Stimulated activated CD8-positive, alpha-beta memory T cell treated with anti-CD3 and anti-CD28 coated beads, Interleukin-7, amount 100 ng/mL, for 24 hours (primary cell): ENCODE measurements at places on chromosomes 12 and 14.

DNA sequence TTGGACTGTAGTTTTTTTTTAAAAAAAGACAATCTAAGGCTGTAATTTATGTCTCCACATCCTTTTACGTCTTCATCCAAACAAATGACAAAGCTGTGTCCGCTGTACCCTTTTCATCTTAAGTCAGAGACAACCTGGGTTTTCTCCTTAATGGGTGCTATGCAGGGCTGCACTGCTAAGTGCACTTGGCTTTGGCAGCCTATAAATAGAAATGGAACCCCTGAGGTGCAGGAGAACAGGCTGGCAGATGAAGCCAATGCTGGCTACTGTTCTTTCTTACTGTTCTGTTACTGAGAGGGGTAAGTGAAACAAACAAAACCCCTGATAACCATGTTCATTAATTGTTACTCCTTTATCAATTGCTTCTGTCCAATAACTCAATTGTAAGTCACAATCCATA, 47.1 kb upstream of the KICS2 start:
- no peak for DNase-seq

GRCh38 chr14:49483268-49483667, 102.9 kb downstream of the RPS29 start:
- DNase-seq = no peak

DNA sequence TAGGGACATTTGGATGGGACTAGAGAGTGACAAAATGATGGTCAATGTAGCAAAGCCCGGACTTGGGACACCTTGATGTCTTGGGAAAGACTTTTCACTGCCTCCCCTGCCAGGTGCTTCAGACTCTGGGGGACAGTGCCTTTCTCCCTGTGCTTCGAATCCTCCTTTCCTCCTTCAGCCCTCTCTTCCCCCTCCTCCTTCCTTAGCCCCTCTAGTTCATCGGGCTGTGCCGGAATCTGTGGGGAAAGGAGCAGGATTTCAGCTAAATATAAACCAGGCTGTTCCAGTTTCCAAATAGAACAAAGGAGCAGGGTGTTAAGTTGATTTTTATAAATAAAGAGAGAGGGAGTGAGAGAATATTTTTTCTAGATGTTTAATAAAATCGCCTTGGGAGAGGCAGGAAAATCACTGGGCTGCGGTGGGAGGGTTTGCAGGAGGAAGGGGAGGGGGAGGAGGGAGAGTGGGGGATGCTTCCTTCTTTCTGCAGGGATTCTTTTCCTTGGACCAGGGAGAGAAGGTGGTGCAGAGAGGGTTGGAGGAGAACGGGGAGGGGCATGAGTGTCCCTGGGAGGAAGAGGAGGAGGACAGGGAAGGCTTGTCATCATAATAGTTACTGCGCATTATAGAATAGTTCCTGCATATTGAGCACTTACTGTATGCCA, 21.3 kb upstream of the CABP1 start:
- no peak for DNase-seq

DNA sequence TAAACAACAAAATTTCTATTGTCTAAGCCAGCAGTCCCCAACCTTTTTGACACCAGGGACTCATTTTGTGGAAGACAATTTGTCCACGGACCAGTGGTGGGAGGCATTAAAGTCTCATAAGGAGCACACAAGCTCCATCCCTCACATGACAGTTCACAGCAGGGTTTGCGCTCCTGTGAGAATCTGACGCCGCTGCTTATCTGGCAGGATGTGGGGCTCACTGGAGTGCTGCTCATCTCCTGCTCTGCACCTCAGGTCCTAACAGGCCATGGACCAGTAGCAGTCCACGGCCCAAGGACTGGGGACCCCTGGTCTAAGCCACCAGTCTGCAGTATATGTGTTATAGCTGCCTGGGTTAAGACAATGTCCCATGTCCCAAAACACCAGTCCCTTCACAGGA, 27.2 kb downstream of the VCPKMT start:
- DNase-seq = no peak

GRCh38 chr14:21098076-21098891, at the start of gene ZNF219:
TSS of gene ZNF219 (minus strand) at chr14:21098655. CDS start at chr14:21093591, 5,064 bp downstream.
- DNase-seq = no peak
